ENCODE measurements at places on chromosomes 7 and 10.
A peak's percentile ranks its signal among the peaks of the same experiment; 100 is the strongest.

- DNase-seq, result no peak
Observed at GRCh38 chr7:17105701-17106100, 192.8 kb upstream of the AHR start.

GRCh38 chr7:130151591-130152492 lies 53.4 kb downstream of the TMEM209 start:
- DNase-seq, result no peak

GRCh38 chr7:54831644-54832095 lies 72.7 kb upstream of the SEC61G start:
- no peak for DNase-seq

DNA sequence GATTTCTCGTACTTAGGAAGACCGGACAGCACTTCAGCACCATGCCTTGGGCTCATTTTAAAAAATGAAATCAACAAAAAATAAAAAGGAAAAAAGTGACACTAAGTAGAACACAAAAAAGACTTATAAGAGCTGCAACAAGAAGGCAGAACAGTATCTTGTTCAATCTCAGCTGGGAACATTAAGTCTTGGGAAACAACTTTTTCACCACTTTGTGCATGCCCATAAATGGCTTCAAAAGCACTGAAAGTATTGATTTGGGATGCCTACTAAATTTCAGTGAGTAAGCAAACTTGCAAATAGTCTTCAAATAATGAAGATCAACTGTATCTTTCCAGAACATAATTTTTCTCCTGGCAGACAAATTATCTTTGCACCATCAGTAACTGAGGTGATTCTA lies 489.3 kb downstream of the NXPH1 start:
- no peak for DNase-seq

- no peak for DNase-seq
Observed at GRCh38 chr10:70337201-70337651, 45.2 kb downstream of the LRRC20 start.

GRCh38 chr10:128165536-128165935 lies 39.3 kb upstream of the MKI67 start:
- DNase-seq, result no peak

GRCh38 chr10:28054228-28054860 lies 55.5 kb upstream of the ODAD2 start:
- peak; percentile 92 for DNase-seq

GRCh38 chr7:128687131-128687530 lies 15.0 kb downstream of the GARIN1A start:
- DNase-seq, result no peak

- DNase-seq, result no peak
Observed at GRCh38 chr7:15559416-15559928, 2.3 kb downstream of the AGMO start.

DNA sequence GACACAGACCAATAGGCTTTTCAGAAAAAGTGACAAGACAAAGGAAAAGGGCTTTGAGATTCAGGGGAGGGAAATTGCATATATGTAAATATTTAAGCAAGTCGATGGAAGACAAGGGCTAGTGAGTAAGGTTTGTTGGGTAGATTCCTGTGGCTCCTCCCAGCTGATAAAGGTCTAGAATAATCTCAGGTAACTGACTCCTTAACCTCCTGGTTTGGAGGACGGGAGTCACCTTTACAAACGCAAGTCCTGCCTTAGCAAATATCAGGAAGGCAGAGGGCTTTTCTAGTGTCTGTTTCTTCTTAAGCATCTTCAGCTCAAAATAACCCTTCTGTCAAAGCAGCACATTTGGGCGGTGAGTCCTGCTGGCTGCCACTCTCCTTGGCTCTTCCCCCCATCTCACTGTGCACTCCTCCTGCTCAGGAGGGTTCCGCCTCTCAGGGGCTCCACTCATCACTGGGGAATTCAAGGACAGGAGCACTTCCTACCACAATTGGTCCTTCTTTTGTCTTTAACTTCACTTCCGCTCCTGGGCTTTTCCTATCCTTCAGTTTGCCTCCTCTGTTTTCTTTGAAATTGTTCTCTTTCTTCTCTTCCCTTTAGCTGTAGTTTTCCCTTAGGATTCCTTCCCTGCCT lies 496.3 kb upstream of the KLF6 start:
- DNase-seq, result no peak

DNA sequence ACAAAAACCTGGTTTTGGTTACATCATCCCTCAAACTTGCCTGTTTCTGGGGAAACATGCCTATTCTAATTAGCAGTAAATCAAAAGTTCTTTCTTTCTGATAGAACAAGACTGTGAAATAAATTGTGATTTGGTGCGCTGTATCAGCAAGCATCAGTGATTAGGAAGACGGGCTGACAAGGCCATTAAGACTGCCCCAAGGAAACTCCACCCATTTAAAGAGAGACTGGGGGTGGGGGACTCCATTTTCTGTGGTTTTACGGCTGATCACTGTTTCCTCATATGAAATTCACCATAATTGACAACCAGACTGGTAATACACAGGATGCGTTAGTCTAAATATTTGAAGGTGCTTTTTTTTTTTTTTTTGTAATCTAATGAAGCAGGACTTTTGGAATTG lies 68.7 kb downstream of the MBL2 start:
- DNase-seq, result no peak

DNA sequence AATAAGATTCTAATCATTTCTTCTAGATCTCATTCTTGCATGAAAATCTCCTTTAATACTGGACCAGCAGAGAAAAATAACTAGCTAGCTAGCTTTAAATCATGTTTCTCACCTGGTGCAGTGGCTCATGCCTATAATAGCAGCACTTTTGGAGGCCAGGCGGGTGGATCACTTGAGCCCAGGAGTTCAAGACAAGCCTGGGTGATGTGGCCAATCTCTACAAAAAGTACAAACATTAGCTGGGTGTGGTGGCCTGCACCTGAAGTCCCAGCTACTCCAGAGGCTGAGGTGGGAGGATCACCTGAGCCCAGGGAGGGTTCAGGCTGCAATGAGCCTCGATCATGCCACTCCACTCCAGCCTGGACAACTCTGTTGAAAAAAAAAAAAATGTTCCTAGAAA lies 99.2 kb downstream of the BAMBI start:
- no peak for DNase-seq

GRCh38 chr7:149489391-149490024 lies 8.1 kb downstream of the ZNF746 start:
- DNase-seq, result no peak

DNA sequence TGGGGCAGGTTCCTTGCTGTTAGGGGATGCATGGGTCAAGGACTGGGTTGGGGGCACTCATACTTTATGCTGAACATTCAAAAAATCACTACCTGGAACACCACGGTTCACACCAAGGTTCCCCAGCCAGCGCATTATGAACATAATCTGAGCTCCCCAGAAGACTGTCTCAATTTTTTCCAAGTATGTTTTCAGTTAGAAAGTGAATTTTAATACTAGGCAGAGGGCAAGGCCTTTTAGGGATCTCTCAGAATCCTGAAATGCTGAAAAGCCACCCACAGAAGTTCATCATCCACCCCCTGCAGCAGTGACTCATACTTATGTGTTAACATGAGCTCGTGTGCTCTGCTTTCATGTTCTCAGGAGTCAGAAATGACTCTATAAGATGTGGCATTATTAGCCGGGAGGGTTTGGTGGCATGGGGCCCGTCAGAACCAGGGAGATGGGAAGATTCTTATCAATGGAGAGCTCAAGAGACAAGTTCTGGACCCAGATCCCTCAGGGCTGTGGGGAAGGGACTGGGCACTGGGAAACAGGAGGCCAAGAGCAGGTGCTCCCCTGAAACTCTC lies 185.2 kb upstream of the ITGB1 start:
- DNase-seq, result no peak

DNA sequence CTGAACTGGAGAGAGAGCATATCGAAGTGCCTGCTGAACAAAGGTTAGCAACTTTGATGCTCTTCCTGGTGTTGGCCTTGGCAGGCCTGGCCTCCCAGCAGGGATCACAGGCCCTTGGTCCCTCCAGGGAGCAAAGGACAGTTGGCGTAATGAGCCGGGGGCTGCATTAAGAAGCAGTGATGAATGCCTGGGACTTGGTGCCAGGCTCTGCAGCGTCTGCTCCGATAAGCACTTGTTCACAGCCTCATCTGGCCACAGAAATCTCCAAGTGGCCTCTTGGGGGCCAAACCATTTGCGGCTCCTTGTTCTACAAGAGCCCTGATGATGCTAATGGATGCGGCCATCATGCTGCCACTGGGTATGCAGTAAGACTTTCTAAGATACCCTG lies 31.8 kb downstream of the CRHR2 start:
- no peak for DNase-seq

DNA sequence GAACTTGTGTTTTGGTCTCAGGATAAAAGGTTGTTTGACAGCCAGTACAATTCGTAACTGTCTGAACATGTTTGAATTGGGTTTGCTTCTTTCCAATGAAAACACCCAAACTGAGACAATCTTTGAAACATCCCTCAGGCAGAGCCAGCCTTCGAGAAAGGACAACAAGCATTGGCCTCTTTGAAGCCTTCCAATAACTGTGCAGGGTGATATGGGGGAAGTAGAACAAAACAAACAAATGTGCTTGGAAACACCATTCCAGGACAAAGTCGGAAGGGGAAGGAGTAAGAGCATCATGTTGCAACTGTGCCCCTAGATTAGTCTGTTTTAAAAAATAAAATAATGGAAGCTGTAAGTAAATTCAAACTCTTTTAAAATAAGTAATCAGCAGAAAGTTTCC lies 39.5 kb downstream of the IL2RA start:
- no peak for DNase-seq

- no peak for DNase-seq
Observed at GRCh38 chr7:82629583-82629982, 186.0 kb upstream of the CACNA2D1 start.

GRCh38 chr7:81560708-81561107 lies 209.1 kb downstream of the HGF start:
- DNase-seq, result no peak

DNA sequence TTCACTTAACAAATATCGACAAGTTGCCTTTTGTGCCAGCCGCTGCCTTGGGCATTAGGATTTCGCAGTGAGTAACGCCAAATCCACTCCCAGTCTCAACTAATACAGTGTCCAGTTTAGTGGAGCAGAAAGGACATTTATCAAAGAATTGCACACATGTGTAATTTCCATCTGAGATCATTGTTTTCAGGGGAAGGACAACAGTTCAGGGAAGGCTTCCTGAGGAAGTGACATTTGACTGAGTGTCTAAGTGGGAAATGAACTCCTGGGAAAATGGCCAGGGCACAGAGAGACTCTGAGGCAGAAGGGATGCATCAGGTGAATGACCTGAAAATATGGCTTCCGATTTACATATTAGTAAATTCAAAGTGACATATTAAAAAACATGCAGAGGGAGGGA lies 89.4 kb downstream of the ITGA8 start:
- DNase-seq, result no peak
